ENCODE measurements at places on chromosomes 12 and 14.

- peaks cover 22% of the 10 kb centered on the region for H3K36me3 ChIP-seq
- no peaks in the 10 kb centered on the region for H3K27me3 ChIP-seq
- H3K4me3 ChIP-seq, result no peak overlapping the region
- peaks cover 34% of the 10 kb centered on the region for H3K4me1 ChIP-seq
Observed at GRCh38 chr12:62520361-62520760, 53.7 kb downstream of the MON2 start.

DNA sequence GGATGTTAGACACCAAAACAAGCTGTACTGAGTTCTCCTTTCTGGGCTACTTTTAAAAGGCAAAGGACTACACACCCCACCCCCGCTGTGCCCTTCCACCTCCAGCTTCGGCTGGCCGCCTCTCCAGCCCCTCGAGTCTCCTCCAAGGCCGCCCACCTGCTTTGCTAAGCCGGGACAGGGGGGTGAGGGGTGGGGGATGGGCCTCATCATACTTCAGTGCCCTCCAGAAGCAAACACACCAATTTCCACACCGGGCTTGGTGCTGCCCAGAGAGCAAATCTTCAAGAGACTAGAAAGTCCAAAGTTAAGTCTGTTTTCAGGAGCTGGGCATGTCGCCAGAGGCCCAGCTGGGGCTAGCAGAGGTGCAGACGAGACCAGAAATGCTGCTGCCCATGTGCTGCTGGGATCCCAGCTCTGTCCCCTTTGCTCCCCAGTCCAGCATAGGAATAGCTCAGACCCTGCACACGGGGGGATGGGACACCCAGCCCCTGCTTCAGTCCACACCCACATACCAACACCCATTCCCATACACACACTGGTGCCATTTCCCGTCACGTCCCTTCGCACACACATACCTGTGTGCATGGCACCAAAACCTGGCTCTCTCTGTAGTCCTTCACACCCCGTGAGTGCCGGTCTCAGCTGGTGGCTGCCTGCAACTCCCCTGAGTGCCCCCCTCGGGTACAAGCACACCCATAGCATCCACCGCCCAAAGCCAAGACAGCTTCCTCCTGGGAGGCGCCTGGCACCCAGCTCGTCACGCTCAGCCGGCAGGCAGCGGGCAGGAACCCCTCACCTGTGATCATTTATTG, 1.0 kb downstream of the SLC6A12 start:
- peaks cover 48% of the 10 kb centered on the region for H3K4me1 ChIP-seq
- H3K36me3 ChIP-seq, result no peaks in the 10 kb centered on the region
- H3K4me3 ChIP-seq, result no peak overlapping the region
- H3K27ac ChIP-seq, result peak overlapping the region; percentile 19
- no peak for DNase-seq

- H3K36me3 ChIP-seq, result no peaks in the 10 kb centered on the region
- H3K27me3 ChIP-seq, result no peaks in the 10 kb centered on the region
- no peak for DNase-seq
- peaks cover 3% of the 10 kb centered on the region for H3K4me1 ChIP-seq
- no peak overlapping the region for H3K27ac ChIP-seq
Observed at GRCh38 chr12:47411966-47412365, 293.9 kb downstream of the RPAP3 start.

DNA sequence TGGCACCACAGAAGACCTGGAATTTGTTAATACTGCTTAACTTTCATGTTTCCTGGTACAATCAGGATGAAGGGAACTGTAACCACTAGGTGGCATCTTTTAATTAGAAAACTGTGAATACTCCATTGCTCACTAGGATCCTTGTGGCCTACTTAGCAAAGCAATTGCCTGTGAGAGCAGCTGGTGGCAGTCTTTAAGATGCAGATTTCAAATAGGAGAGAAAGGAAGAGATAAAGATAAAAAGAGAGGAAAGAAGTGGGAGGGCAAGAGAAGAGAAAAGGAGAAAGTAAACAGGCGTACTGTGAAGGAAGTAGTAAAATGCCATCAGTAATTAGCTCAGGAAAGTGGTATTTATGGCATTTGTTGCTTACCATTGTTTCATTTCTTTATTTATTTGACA, 114.5 kb downstream of the RAD51B start:
- peaks cover 5% of the 10 kb centered on the region for H3K36me3 ChIP-seq
- H3K4me1 ChIP-seq, result peaks cover 6% of the 10 kb centered on the region
- no peak overlapping the region for H3K4me3 ChIP-seq
- no peak for DNase-seq

GRCh38 chr12:75661908-75662307, 150.5 kb upstream of the KRR1 start:
- no peak overlapping the region for H3K27ac ChIP-seq
- no peak overlapping the region for H3K4me3 ChIP-seq
- H3K27me3 ChIP-seq, result no peaks in the 10 kb centered on the region
- H3K36me3 ChIP-seq, result no peaks in the 10 kb centered on the region
- H3K4me1 ChIP-seq, result peaks cover 23% of the 10 kb centered on the region

GRCh38 chr12:68932128-68932960, 627 bp downstream of the CPM start:
- peaks cover 19% of the 10 kb centered on the region for H3K4me1 ChIP-seq
- H3K27ac ChIP-seq, result peak overlapping the region; percentile 17
- H3K4me3 ChIP-seq, result peak overlapping the region; percentile 86
- peaks cover 12% of the 10 kb centered on the region for H3K36me3 ChIP-seq

DNA sequence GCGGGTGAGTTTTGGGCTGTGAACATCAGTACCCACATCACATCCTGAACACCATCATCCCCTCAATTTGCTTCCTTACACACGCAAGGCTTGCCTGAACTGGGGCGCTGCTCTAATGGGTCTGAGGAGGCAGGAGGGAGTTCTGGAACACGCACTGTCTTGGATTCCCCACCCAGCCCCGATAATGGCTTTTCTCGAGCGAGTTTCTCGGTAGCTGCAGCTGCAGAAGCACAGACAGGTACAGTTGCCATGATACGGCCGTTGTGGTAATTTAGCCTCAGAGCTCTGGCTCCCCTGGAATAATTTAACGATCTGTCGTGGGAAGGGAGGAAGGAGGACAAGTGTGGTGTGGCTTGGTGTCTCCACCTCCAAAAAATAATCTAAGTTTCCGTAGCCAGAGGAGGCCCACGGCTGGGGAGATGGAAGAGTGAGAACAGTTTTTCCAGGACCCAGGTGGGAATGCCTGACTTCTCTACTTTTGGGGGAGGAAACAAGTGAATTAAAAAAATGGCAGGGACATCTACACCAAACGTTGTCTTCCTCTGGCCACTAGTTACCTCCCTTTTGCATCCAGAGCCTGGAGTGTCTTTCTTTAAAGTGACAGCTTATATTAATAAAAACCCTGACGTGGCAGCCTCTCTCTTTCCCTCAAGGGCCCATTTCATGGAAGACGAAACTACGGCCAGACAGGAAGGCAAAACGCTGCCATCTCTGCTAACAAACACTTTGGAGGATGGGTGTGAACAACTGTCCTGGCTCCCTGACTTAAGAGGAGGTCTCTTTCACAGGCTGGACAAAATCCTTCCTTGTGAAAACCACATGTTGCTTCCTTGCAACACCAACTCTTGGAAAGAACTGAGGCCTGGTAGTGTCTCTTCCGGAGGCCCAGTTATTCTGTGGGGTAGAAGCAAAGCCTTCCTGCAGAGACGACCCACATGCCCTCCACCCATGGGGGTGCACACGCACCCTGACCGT, 84.8 kb downstream of the RBM19 start:
- H3K27ac ChIP-seq, result no peak overlapping the region
- H3K36me3 ChIP-seq, result peaks cover 17% of the 10 kb centered on the region
- no peaks in the 10 kb centered on the region for H3K27me3 ChIP-seq
- H3K4me1 ChIP-seq, result no peaks in the 10 kb centered on the region
- DNase-seq, result no peak

- no peak overlapping the region for H3K27ac ChIP-seq
- no peak for DNase-seq
- H3K36me3 ChIP-seq, result no peaks in the 10 kb centered on the region
- no peaks in the 10 kb centered on the region for H3K4me1 ChIP-seq
Observed at GRCh38 chr12:77682488-77682887, 148.2 kb upstream of the NAV3 start.

DNA sequence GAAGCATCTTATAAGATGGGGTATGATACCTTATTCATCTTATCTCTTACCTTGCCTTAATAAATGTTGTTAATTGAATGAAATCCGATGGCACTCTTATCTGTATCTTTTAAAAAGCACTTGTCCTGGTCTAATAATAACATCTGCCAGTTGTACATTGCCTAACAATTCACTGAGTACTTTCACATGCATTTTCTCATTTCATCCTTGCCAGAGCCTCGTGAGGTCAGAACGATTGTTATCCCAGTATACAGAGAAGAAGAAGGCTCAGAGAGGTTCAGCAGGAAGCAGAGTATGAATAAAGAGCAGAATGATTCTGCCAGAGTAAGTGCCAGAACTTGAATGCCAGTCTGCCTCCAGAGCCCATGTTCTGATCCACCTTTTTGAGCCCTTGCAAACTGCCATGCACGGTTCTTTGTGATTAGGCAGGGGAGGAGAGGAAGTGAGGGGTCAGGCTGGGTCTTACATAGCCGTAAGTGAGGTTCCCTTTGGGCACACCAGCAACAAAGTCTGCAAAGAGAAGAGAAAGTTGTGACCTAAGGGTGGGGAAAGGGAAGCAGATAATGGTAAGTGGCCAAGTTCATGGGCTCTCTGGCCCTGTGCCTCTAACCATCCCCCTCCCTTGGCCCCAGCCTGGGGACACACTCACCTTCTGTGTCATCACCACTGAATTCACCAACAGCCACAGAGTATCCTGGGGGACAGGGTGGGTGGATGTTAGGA, 11.7 kb downstream of the ITGA5 start:
- no peak overlapping the region for H3K4me3 ChIP-seq
- peaks cover 19% of the 10 kb centered on the region for H3K36me3 ChIP-seq
- H3K27me3 ChIP-seq, result no peaks in the 10 kb centered on the region

DNA sequence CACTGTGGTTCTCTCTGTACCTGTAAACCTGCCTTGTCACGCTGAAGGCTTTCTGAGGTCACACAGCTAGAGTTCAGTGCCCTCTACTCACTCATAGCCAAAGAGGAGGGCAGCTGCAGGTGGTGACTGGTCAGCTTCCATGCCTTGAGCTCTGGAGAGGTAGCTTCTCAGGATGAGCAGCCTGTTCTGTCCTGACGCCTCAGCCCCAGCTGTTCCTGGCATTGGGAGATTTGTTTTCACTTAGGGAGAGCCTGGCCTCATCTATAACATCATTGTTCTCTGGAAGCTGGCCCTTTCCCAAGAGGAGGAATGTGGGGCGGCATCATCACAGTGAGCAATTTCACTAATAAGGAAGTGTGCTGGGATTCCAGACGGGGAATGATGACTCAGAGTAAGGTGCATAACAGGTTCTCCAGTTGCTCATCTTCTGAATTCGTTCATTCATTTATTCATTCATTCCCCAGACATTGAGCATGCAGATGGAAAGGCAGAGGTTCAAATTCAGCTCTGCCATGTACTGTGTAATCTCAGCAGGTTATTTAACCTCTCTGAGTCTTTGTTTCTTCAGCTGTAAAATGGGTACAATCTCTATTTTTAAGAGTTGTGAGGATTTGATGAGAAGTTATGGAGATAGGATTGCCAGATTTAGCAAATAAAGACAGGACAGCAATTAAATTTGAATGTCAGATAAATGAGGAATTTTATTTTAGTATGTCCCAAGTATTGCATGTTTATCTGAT, 255.8 kb upstream of the CRY1 start:
- DNase-seq, result no peak
- no peaks in the 10 kb centered on the region for H3K36me3 ChIP-seq
- peak overlapping the region; percentile 21 for H3K27ac ChIP-seq
- no peak overlapping the region for H3K4me3 ChIP-seq
- H3K4me1 ChIP-seq, result no peaks in the 10 kb centered on the region
- no peaks in the 10 kb centered on the region for H3K27me3 ChIP-seq

DNA sequence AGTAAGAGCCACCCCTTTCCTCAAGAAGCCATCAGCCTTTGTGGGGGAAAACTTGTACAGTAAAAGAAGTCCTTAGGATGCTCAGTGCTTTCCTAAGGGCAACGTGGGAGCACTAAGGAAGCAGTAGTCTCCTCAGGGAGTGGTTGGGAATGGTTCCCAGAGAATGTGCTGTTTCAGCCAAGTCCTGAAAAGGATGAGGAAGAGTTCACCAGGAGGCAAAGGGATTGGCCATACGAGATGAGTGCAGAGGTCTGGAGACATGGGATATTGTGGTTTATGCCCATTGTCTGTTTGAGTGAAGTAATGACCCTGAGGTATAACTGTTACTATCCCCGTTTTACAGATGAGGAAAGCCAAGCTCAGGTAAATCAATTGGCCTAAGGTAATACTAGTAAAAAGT, 86.0 kb upstream of the ATF1 start:
- no peaks in the 10 kb centered on the region for H3K27me3 ChIP-seq
- DNase-seq, result no peak
- peaks cover 12% of the 10 kb centered on the region for H3K36me3 ChIP-seq

GRCh38 chr12:6044082-6044481, 80.4 kb downstream of the VWF start:
- peaks cover 26% of the 10 kb centered on the region for H3K27me3 ChIP-seq
- H3K36me3 ChIP-seq, result no peaks in the 10 kb centered on the region
- H3K4me1 ChIP-seq, result peaks cover 2% of the 10 kb centered on the region
- H3K4me3 ChIP-seq, result no peak overlapping the region
- no peak overlapping the region for H3K27ac ChIP-seq
- no peak for DNase-seq

GRCh38 chr12:49347311-49348193, 864 bp downstream of the DNAJC22 start:
- peak overlapping the region; percentile 80 for H3K4me3 ChIP-seq
- DNase-seq, result peak; percentile 94

DNA sequence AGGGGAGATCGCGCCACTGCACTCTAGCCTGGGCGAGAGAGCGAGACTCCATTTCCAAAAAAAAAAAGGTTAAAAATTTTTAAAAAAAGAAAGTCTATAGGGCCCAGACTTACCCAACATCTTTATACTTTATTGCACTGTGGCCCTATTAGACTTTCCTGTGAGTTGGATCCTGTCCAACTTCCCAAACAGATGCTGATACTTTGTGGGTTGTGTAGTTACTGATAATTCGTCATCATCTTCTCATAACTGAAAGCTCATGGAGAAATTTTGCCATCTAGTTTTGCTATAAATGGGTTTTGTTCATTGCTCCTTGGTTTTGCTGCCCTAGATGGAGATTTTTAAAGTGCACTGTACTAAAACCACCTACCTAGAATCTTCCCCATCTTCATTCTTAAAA, 31.1 kb downstream of the APOBEC1 start:
- H3K36me3 ChIP-seq, result no peaks in the 10 kb centered on the region
- H3K4me1 ChIP-seq, result peaks cover 5% of the 10 kb centered on the region
- no peak overlapping the region for H3K4me3 ChIP-seq
- peaks cover 3% of the 10 kb centered on the region for H3K27me3 ChIP-seq
- H3K27ac ChIP-seq, result no peak overlapping the region

GRCh38 chr14:38280081-38280480, 24.2 kb upstream of the CLEC14A start:
- no peak for DNase-seq
- no peaks in the 10 kb centered on the region for H3K4me1 ChIP-seq
- H3K27me3 ChIP-seq, result peaks cover 33% of the 10 kb centered on the region

DNA sequence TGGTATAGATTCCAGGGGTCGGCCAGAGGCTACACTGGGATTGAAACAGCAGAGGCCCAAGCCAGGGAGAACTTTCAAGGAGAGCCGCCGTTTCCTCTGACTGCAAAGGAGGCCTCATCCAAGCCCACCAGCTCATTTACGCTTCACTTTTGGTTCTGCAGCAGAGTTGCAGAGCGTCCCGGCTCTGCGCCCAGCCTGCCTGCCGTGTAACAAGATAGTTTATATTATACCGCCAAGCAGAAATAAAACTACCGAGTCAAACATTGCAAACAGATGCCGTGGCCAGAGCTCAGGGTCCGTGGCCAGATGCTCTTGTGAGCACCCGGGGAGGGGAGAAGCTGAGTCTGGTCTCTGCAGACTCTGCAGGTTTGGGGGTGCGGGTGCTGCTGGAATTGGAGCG, 60.7 kb upstream of the TBX3 start:
- no peaks in the 10 kb centered on the region for H3K4me1 ChIP-seq
- H3K27me3 ChIP-seq, result peaks cover 20% of the 10 kb centered on the region
- H3K36me3 ChIP-seq, result no peaks in the 10 kb centered on the region
- no peak overlapping the region for H3K27ac ChIP-seq

Data from progenitor cell of endocrine pancreas (in vitro differentiated cells).